Fibroblast of skin of scalp (primary cell): ENCODE measurements at places on chromosomes 6 and 20.

DNA sequence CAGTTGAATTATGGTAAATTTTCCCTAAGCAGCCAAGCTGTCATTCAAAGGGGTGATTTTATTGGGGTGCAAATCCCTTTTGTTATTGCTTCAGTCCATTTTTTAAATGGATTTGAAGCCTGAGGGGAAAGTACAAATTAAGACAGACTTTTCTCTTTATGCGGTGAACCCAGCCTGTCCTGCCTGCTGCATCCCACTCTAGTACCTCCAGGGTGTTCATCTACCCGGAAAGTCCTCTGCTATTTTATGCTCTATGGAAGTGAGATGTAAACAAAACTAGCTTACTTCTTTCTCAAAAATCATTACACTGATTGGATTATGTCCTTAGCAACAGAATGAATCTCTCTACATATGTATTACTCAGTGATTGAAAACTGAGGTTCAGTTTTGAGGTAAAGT is 1088.9 kb upstream of the CITED2 start:
- DNase-seq = no peak

GRCh38 chr6:39118921-39119320 is 3.9 kb upstream of the SAYSD1 start:
- DNase-seq = no peak

- peak; percentile 55 for DNase-seq
Measured at GRCh38 chr6:100886076-100886475, 4.9 kb upstream of the ASCC3 start.

DNA sequence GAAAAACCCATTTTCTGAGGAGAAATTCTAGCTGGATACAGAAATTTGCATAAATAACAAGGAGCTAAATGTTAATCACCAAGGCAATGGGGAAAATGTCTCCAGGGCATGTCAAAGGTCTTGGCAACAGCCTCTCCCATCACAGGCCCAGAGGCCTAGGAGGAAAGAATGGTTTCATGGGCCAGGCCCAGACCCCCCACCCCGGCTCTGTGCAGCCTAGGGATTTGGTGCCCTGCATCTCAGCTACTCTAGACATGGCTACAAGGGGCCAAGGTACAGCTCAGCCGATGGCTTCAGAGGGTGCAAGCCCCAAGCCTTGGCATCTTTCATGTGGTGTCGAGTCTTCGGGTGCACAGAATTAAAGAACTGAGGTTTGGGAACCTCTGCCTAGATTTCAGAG is 321.2 kb upstream of the ID4 start:
- DNase-seq = no peak

GRCh38 chr20:34922654-34923381 is 32.8 kb downstream of the GSS start:
- DNase-seq = peak; percentile 78

GRCh38 chr6:155366325-155366724 is 52.0 kb upstream of the TFB1M start:
- DNase-seq = no peak

- DNase-seq = peak; percentile 50
Measured at GRCh38 chr6:2667617-2668016, 83.1 kb downstream of the MYLK4 start.

DNA sequence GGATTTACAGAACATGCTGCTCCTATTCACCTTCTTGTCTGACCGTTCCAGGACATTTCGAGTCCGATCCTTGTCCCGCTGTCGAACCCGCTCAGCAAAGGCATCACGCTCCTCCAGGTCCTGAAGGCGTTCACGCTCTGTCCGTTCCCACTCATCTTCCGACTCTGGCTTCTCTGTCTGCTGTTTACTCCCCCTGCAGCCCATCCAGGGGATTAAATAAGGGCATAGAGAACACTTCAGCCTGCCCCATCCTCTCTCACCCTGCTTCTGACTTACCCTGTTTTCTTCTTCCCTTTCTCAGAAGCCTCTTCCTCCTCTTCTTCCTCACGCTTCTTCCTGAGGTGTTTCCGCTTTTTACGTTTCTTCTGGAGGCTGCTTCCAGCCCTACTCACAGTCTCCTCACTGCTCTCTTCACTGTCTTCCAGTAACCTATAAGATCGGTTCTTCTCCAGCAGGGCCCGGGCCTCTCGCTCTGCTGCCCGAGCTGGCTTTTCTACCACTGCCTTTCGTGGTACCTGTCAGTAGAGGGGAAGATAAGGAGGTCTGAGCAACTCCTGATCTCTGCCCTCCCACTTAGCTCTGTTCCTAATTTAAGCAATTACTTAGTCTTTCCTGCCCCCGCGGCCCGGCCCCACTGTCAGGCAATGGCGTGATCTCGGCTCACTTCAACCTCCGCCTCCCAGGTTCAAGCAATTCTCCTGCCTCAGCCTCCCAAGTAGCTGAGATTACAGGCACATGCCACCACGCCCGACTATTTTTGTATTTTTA is 1.9 kb downstream of the DHX16 start:
- DNase-seq = no peak

- DNase-seq = no peak
Measured at GRCh38 chr6:101077344-101077743, 196.2 kb upstream of the ASCC3 start.

GRCh38 chr20:53395188-53395923 is 198.3 kb downstream of the ZNF217 start:
- no peak for DNase-seq

DNA sequence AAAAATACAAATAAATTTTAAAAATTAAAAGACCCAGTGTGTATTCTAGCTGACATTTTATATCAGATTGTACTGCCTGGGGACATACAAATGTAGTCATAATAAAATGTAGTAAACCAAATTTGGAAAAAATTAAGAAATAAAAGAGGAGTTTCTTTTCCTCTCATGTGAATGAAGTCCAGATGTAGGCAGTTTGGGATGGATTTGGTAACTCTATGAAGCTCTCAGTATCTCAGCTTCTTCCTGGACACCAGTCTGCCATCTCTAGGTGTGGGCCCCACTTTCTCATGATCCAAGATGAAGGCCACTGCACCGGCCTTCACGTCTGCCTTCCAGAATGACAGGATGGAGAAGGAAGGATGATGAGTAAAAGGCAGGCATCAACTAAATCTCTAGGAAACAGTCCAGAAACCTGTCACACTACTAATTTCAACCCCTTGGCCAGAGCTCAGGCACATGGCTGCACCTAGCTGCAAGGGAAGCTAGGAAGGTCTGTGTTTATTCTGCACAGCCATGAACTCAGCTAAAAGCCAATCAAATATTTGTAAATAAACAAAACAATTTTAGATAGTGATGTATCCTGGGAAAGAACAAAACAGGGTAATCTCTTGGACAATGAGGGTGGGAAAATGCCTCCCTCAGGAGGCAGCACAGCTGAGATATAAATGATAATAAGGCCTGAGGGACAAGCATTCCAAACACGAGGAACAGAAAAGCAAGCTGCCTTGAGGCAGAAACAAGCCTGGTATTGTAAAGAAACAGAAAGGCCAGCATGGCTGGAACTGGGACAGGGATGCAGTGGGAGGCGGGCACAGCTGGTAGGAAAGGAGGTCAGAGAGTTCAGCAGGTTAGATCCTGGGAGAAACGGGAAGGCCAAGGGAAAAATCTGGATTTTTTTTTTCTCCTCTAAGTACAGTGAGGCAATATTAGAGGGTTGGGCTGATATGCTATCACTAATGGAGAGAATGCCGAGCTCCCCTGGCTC is 88.5 kb upstream of the PTPN1 start:
- DNase-seq = no peak

- DNase-seq = no peak
Measured at GRCh38 chr6:22133357-22133756, 163.5 kb downstream of the PRL start.

GRCh38 chr20:23007886-23008655 is 27.0 kb upstream of the SSTR4 start:
- DNase-seq = peak; percentile 40

GRCh38 chr20:15511551-15511950 is 1061.7 kb downstream of the KIF16B start:
- no peak for DNase-seq

DNA sequence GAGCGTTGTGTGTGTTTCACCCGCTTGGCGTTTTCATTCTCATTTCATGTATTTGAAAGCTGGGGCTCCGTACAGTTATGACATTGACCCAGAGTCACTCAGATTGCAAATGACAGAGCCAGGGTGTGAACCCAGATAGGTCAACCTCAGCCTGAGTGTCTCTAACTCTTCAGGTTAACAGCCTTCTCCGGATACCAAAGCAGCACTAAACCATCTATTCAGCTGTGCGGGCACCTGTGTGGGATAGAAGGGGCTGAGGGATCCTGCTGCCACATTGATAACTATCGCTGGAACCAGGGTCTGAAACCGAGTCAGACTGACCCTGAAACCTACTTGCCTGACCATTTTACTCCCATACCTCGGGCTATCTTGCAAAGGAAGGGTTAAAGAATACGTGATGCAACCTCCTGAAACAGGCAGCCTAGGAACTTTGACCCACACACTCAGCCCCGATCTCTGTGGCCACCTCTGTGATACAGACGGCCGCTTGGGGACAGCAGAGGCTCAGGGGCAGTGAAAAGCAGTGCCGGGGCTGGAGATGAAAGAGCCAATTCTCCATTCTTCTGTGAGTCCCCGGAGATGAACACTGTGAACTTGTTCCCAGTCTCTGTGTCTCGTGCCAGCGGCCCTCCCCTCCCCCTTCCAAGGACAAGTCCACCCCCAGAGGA is 233.5 kb upstream of the QKI start:
- peak; percentile 71 for DNase-seq

DNA sequence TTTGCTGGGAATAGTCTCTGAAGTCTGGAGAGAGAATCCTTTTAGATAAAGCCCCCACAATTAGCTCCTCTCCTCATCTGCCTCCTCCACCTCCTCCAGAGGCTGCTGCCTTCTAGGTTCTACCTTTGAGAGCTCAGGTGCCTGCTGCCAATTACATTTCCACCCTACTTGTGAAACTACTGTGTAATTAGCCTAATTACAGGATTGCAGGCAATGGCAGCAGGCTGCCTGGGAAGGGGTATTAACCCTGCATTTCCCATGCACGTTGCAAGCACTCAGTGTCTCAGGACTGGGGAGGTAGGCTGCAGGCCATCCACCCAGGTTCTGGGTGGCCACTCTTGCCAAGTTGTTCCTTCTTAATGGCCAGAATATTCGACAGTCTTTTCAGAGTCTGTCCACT is 215.6 kb upstream of the ZNF217 start:
- no peak for DNase-seq

DNA sequence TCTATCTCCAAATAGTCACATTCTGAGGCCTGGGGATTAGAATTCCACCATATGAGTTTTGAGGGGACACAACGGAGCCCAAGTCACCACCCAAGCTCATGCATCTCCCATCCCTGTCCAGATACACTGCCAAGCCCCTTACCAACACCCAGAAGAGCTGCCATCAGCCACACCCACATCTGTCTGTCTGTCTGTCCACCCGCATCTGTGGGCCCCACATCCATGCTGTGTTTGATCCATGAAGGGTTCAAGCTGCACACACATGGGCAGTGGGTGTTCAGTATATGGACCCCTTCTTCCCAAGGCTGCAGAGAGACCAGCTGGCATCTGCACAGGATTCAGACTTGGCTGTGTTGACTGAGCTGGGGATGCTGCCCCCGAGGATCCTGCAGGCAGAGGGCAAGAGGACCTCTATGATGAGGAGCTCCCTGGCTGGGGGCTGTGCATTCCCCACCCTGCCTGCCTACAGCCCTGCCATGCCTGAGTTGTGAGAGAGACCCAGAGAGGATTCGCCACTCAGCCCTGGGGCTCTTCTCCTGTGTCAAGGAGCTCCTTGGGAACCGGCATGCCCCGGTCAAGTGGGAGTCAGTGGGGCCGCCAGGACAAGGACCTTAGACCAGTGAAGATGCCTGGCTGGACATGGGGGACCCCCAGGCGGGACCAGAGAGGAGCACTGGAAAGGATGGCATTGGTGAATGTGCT is 206.4 kb downstream of the SYNDIG1 start:
- no peak for DNase-seq

DNA sequence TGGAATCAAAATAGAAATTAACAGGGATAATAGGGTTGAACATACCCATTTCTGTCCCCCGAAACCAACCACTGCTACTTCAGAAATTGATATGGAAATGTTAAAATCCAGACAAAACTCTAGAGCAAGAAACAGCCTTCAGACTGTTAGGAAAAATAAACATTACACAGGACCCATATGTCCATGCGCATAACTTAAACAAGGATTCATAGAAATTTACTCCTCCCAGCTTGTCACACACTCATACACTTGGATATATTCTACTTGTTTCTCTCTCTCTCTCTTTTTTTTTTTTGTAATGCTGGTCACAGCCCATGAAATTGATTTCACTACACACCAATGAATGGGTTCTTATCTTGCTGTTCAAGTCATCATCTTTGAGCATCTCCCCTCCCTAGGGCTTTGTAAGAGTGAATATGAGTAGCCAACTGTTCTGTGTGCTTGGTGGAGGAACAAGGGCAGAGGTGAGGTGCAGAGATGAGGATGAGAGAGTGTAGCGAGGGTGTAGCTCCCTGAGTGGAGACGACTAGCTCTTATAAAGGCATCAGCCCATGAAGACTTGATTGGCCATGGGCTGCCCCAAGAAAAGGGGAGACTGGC is 61.8 kb upstream of the MLN start:
- DNase-seq = no peak

DNA sequence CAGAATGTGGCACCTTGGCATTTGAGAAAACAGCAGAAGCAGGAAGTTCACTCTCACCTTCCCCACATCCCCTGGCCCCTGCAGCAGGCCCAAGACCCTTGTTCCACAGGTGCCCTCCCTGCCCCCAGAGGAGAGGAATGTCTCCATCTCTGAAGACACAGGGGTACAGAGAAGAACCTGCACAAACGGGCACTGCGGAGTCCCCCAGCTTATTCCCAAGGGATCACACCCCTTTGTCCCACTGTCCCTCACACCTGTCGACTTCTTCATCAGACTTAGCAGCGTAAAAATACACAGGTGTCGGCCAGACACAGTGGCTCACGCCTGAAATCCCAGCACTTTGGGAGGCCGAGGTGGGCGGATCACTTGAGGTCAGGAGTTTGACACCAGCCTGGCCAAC is 42.9 kb upstream of the TMEM181 start:
- no peak for DNase-seq

DNA sequence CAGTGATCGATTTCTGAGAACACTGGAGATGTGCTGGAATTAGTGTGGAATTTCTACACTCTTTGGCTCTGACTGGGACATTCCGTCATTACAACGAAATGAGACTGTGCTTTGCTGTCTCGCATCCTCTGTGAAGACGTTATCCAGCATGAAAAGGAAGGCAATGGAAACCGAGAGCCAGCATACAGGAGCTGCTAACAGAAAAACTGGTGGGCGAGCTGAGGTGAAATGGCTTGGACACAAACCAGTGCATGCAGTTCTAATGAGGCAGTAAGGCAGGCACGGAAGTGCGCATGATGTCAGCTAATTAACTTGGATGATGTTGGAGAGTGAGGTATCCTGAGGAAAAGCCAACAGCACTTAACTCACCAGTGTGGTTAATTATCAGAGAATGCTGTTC is 202.8 kb upstream of the AGPAT4 start:
- DNase-seq = no peak

DNA sequence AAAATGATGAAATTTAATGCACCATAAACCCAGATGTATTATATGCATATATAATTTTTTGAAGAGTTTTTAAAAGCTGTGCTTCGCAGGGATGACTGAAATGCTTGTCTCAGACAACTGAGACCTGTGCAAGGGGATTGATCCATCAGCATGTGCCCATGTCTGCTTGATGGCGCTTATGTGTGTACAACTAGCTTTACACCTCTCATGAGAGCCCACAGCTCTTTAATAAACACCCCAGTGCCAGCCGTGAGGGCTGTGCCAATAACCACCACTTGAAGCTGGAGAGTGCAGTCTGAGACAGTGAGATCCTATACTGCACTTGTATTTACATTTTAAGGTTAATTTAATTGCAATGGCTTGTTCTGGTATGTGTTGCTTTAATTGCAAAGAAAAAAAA is 225.5 kb downstream of the BCKDHB start:
- DNase-seq = no peak

- DNase-seq = no peak
Measured at GRCh38 chr20:1381753-1382591, 10.9 kb downstream of the FKBP1A start.
